ENCODE measurements at places on chromosomes 6 and 20. TPM values are rescaled to one million over a fixed set of nuclear protein-coding genes. Genes with fewer than 3 reads are reported as not detected.

ENPP1 gene
- 0.51 TPM for total RNA-seq

SLC35D3 gene
- total RNA-seq = not detected

ULBP3 gene
- 0.63 TPM for total RNA-seq

SYNGAP1 gene
- 20.2 TPM for total RNA-seq

ZBTB12 gene
- total RNA-seq = 6.1 TPM

GRIK2 gene
- not detected for total RNA-seq

SLC17A3 gene
- not detected for total RNA-seq

ADGB gene
- total RNA-seq = not detected

EPHA7 gene
- not detected for total RNA-seq

SCGN gene
- total RNA-seq = not detected

MLIP gene
- total RNA-seq = not detected

PRPF6 gene
- total RNA-seq = 95.9 TPM

ELOVL5 gene
- 89.4 TPM for total RNA-seq

MEI4 gene
- total RNA-seq = not detected

WFDC5 gene
- not detected for total RNA-seq

FHL5 gene
- total RNA-seq = not detected

PRIM2 gene
- total RNA-seq = 31.8 TPM

VSTM2L gene
- total RNA-seq = 0.33 TPM

PLCB1 gene
- total RNA-seq = 0.91 TPM

PXT1 gene
- total RNA-seq = 0.19 TPM

LY86 gene
- total RNA-seq = 0.16 TPM

BPIFA1 gene
- not detected for total RNA-seq

WFDC10B gene
- not detected for total RNA-seq

GLP1R gene
- 0.05 TPM for total RNA-seq

LPIN3 gene
- total RNA-seq = 0.20 TPM

SIGLEC1 gene
- total RNA-seq = 0.05 TPM

ANKEF1 gene
- 0.30 TPM for total RNA-seq

ZNF391 gene
- 1.9 TPM for total RNA-seq

EDN3 gene
- total RNA-seq = not detected

TFAP2A gene
- total RNA-seq = 0.11 TPM

CD83 gene
- total RNA-seq = 27.5 TPM

FAM209B gene
- 1.1 TPM for total RNA-seq

SLCO4A1 gene
- 49.3 TPM for total RNA-seq

Measured in activated T-cell treated with anti-CD3 and anti-CD28 coated beads, Interleukin-2, amount 50 U/mL, for 4 hours (primary cell).